RKO (cell line): ENCODE measurements at places on chromosomes 2 and 18.
A peak's percentile ranks its signal among the peaks of the same experiment; 100 is the strongest.

DNA sequence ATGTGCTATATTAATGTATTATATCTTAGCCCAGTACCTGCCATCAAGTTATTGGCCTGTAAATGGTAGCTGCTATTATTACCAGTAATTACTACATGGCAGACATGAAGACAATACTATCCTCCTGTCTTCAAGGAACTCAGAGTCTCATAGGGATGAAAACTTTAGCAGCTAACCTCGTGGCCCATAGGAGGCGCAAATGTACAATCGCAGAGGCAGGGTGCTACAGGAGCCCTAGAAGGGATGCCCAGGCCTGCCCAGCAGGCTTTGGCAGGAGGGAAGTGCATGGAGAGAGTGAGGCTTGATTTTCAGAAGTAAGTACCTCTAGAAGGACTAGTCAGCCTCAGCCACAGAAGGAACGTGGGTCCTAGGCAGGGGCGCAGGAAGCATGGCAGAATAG, 44.7 kb upstream of the KIDINS220 start:
- no peak for DNase-seq

DNA sequence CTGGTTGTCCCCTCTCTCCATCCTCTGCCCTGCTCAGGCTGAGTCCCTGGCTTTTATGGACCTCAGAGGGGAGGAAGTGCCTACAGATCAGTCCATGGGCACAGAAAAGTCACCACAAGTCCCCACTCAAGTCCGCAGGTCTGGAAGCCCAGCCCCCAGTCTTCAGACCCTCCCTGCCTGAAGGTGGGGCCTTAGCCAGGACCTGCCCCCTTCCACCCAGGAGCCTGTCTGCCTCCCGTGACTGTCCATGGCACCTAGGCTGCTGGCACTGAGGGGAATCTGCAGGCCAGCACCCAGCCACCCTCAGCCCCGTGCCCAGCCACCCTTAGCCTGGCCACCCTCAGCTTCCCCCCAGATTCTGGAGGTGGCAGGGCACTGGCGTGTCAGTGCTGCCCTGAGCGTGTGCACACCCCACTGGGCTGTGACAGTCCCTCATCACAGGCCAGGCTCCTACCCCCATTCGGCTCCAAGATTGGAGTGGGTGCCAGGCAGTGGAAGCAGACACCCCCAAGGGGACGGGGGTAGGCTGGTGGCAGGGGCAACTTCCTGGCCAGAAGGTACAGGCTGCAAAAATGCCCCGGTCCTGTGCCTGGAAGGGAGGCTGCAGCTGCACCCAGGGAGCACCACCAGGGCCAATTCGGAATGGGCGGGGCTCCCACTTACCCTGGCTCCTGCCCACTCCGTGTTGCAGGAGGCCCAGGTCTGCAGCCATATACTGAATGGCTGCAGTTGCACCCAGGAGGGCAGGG, 154.7 kb upstream of the RMP24 start:
- DNase-seq: no peak

- DNase-seq: no peak
Observed at GRCh38 chr2:183519371-183520056, 395.3 kb downstream of the NUP35 start.

- DNase-seq: no peak
Observed at GRCh38 chr2:38733300-38733971, 17.7 kb downstream of the SRSF7 start.

GRCh38 chr2:100407073-100407472, 10.4 kb downstream of the CHST10 start:
- no peak for DNase-seq

DNA sequence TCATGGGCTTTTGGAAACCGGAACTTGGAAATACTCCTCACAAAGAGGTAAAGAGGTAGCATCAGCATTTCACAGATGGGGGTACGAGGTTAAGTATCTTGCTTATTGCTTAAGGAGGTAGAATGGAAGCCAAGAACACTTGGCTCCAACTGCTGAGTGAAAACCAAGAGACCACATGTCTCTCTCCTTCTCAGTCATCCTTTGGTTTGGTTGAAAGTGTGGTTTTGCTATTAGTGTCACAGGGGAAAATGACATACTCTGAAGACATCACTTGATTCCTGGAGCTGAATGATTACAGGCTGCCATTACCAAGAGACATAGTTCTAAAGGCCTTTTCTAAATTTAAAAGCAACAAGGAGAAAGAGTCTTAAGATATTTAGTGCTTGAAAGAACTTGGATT, 41.5 kb downstream of the ANTXR1 start:
- DNase-seq: no peak

DNA sequence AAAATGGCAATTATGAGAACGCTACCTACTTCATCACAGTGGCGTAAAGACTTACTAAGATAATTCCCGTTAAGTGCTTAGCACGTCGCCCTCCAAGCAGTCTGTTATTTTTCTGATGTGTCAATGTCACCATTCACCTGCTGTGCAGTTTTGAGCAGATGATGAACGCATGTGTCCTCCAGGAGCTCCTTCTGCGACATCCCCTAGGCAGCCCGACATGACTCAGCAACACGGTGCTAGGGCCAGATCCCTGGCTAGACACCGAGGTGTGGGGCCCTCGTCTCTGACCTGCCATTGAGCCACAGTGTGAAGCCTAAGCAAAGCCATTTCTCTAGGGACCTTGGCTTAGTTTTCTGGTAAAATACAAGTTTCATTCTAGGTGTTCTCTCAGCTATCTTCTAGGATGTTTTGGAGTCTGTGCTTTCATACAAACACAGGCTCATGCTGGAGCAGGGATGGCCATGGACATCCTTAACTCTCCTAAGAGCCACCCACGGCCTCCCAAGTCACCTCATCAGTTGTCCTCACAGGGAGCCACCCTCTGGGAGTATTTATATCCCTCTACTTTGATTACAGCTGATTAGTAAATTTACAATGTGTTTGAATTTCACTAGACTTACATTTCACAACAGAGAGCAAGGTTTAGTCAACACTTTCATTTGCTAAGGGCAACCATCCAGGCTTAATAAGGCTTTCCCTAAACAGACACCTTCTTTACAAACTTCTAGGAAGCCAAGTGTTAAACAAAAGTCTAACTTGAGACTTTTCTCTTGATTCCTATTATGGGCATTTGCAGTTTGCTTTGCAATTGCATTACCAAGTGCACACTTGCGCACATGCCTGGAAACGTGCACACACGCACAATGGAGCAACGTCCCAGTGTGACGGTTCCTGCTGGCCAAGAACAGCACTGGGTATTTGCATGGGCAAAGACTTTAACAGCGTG, 376.8 kb upstream of the ID2 start:
- DNase-seq: no peak

DNA sequence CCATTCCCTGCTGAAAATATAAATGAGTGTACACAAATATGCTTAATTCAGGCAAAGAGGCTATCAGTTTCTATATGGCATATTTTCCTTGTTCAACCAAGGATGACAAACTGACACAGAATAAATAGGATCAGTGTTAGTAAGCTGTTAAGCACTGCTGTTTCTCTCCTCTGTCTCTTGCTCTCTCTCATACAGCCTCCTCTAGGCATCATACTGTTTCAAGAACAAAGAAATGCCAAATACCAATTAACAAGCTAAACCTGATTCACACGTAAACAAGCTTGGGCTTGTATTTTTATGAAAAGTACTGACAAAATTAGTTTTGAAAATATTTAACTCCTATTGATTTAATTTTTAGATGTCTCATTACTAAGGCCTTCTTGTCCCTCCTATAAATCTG, 1027.2 kb upstream of the ACVR2A start:
- no peak for DNase-seq

DNA sequence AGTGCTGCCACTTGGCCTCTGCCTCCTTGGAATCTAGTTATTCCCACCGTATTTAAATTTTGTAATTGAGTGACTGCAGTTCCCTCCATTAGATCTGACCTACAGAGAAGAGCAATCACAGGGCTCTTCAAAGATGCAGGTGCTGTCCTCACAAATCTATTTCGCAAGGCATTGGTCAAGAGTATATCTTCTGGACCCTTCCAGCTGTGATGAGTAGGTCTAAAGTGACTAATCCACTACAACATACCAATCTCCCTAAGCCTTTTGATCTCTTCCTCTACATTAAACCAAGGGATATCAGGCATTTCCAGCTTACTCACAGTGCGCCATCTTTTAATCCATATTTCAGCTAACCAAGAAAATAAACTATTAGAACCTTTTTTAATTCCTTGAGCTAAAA, 65.1 kb upstream of the COL3A1 start:
- peak; percentile 16 for DNase-seq

GRCh38 chr2:237636578-237636977, 9.2 kb downstream of the LRRFIP1 start:
- DNase-seq: no peak

DNA sequence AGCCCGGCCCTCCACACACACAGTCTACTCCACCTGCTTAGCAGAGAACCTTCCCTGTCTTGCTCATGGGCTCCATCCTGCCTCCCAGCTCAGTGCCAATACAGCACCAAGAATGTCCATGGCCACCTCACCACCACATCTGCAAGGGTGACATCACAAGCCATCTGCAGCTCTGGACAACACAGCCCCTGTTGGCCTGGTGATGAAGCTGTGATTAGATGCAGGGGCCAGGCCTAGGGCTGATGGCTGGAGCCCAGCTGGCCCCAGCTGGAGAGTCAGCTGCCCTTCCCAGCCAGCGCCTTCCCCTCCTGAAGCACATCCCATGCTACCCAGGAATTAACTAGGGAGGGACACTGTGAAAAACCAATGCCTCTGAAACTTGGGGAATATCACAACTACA, 91.1 kb downstream of the TTC32 start:
- peak; percentile 19 for DNase-seq

DNA sequence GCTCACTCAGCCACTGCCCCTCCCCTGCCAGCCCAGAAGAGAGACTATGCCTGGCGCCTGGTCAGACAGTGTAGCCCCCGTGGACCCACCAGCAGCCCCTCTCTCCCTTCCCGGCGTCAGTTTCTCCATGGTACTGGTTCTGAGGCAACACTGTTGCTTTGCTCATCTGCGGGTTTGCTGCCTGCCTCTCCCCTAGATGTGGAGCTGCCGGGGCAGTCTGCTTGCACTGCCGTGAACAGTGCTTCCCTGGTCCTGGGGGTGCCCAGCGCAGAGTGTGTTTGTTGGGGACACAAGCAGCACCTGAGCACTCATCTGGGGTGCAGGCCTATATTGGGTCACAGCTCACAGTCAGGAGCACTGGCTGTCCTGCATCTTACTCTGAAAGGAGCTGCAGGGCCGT, 309.9 kb downstream of the NDUFA10 start:
- DNase-seq: no peak
